ENCODE measurements at places on chromosomes 6 and 20.

- no peak for DNase-seq
These were observed 771.7 kb upstream of the ADGRB3 start for GRCh38 chr6:67863346-67863745.

DNA sequence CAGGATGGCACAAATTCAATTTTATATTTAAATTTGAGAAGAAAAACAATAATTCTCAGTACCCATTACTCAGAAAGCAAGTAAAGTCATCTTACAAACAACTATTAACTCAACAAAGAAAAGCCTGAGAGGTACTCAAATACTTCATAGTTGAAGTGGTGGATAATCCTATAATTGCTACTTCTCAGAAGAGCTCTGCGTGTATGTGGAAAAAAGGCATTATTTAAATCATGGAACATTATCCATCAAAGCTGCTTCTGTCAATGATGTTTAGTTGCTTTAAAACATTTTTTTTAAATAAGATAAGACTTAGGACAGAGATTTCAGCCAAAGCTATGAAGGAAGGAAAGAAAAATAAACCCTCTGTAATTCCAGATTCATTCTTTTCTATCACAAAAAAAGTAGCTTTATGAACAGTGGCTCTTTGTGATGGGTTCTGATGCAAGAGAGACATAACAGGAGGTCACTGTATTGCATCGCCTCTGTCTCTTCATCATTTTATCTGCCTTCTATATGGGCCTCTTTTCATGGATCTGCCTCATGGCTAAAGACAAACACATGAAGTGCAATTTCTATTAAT lies 367.9 kb upstream of the SLC35B3 start:
- no peak for DNase-seq

DNA sequence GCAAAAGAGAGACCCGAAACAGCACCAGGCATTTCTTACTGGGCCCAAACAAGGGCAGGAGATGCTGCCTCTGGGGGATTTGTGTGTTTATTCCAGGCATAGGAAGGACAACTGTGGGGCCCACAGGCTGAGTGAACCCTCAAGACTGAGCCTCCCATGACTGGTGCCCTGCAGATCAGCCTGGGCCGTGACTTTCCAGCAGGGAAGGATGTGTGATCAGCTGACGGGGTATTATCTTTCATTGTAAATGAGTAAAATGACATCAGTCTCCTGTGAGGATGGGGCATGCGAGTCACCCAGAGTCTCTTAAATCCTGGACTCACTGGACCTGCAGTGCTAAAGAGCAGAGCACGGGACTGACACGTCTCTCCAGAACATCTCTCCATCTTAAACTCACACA lies 3.9 kb upstream of the TEAD3 start:
- DNase-seq, result no peak

DNA sequence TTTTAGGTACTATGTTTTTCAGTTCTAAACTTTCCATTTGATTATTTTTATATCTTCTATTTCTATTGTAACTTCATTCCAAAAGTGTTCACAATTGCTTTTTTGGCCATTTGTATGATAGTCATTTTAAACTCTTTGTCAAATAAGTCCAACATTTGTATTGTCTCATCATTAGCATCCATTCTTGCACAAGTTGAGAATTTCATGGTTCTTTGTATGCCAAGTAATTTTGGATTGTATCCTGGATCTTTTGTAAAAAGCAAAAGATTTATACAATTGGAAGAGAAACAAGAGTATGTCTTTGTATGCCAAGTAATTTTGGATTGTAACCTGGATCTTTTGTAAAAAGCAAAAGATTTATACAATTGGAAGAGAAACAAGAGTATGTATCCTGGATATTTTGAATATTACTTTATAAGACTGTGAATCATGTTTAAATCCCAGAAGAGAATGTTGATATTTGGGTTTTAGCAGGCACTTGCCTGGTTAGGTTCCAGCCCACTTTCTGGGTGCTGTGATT lies 36.9 kb upstream of the NT5E start:
- no peak for DNase-seq

Data from activated T-cell treated with anti-CD3 and anti-CD28 coated beads, Interleukin-2, amount 50 U/mL, for 48 hours (primary cell).